Stimulated activated CD4-positive, alpha-beta T cell treated with anti-CD3 and anti-CD28 coated beads, Interleukin-1b, Interleukin-23, amount 100 ng/mL, for 24 hours (primary cell): ENCODE measurements at places on chromosomes 11 and 22.

- no peak for DNase-seq
Measured at GRCh38 chr22:25409240-25409639, 155.2 kb upstream of the GRK3 start.

GRCh38 chr11:11140510-11140909 is 212.5 kb downstream of the CSNK2A3 start:
- DNase-seq = no peak

DNA sequence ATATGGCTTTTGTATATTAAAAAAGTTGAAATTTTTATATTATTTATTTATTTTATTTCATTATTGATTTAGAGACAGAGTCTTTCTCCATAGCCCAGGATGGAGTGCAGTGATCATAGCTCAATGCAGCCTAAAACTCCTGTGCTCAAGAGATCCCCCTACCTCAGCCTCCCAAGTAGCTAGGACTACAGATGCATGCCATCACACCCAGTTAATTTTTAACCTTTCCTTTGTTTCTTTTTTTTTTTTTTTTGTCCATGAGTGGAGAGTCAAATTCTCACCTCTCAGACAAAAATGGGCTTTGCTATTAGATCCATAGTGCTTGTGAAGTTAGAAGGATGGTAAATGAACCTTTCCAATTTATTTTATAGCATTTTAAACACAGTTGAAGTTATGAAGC is 182.5 kb downstream of the SOX6 start:
- DNase-seq = no peak

DNA sequence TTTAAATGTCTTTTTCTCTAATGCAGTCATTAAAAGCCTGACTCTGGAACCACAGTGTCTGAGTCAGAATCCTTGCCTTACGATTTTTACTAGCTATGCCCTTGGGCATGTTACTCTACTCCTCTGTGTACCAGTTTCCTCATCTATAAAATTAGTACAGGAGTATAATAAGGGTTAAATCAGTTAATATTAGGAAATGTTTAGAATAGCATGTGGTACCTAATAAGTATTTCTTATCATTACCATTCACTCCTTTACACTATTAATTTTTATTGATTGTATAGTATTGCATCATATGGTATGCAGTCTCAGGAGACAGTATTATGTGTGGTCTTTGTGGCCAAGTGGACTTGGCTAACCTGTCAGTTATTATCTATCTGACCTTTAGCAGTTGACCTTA is 68.2 kb downstream of the METTL15 start:
- no peak for DNase-seq
